ENCODE measurements at places on chromosomes 2 and 18. TPM values are rescaled to one million over a fixed set of nuclear protein-coding genes. Genes with fewer than 3 reads are reported as not detected.

RND3 gene
- total RNA-seq = 53.1 TPM

LONRF2 gene
- total RNA-seq = not detected

CYTIP gene
- total RNA-seq = not detected

HOXD11 gene
- total RNA-seq = not detected

PROKR1 gene
- total RNA-seq = not detected

CRYGC gene
- total RNA-seq = not detected

MRO gene
- not detected for total RNA-seq

POTEI gene
- total RNA-seq = 0.51 TPM

OXER1 gene
- total RNA-seq = not detected

KCNIP3 gene
- 0.51 TPM for total RNA-seq

SLC4A5 gene
- total RNA-seq = not detected

LOXL3 gene
- 0.85 TPM for total RNA-seq

ALLC gene
- not detected for total RNA-seq

LIMS3 gene
- 9.4 TPM for total RNA-seq

HJURP gene
- total RNA-seq = 10.4 TPM

SLC9A4 gene
- total RNA-seq = not detected

ANKAR gene
- total RNA-seq = 6.8 TPM

SCG2 gene
- total RNA-seq = 0.05 TPM

NOTO gene
- not detected for total RNA-seq

CCDC148 gene
- 0.51 TPM for total RNA-seq

ZAP70 gene
- total RNA-seq = not detected

MEIS1 gene
- total RNA-seq = 1.3 TPM

All from dermis blood vessel endothelial cell (primary cell).